Activated CD8-positive, alpha-beta memory T cell treated with anti-CD3 and anti-CD28 coated beads, Interleukin-2, amount 50 U/mL, for 4 hours (primary cell): ENCODE measurements at places on chromosomes 1 and 21.

- DNase-seq, result no peak
These were observed 89.0 kb downstream of the TBX19 start for GRCh38 chr1:168369655-168370054.

DNA sequence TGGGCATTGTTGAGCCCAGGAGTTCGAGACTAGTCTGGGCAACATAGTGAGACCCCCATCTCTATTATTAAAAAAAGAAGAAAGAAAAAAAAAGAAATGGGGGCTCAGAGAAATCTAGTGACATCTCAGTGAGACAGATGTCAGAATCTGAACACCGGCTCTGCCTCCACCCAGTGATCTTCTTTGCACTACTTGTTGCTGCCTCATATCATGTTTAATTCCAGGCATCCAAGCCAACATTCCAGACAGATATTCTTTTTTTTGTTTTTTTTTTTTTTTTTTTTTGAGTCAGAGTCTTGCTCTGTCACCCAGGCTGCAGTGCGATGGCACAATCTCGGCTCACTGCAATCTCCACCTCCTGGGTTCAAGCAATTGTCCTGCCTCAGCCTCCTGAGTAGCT, 5.0 kb upstream of the ARL8A start:
- DNase-seq, result no peak

DNA sequence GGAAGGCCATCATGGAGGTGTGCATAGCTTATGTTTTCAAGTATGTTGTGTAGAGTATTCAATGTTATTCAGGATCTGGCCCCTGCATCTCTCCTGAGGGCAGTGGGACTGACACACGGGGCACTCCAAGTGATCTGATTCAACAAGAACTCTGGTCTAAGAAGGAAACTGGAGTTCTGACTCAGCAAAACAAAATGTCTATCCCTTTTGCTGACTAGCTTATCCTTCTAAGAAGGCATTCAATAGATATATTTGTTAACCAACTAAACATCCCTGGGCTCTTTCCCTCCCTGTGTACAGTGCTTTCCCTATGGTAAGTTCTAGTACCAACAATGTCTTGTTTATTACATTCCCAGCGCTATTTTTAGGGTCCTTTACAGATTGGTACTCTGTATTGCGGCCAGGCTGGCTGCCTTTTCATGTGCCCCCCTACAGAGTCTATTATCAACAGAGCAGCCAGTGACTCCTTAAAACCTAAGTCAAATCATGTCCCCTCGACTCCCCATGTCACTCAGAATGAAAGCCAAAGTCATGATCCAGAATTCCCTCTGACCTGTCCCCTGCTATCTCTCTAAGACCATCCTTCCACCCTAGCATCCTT, 304.9 kb downstream of the KCNH1 start:
- no peak for DNase-seq

DNA sequence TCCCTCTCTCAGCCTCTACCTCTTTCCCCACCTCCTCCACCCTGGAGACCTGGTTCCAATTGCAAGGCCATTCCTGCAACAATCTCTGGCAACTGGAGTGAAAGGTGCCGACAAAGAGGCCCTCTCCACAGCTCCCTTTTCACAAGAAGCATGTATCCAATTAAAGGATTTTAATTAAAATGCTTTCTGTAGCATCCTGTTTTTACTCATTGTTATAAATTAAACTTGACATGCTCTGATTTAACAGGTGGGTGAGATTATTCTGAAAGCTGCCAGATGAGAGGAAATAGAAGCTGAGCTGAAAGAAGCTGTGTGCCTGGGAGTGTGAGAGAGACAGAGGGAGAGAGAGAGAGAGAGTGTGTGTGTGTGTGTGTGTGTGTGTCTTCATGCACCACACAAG, 160.5 kb downstream of the TBX15 start:
- DNase-seq, result no peak

DNA sequence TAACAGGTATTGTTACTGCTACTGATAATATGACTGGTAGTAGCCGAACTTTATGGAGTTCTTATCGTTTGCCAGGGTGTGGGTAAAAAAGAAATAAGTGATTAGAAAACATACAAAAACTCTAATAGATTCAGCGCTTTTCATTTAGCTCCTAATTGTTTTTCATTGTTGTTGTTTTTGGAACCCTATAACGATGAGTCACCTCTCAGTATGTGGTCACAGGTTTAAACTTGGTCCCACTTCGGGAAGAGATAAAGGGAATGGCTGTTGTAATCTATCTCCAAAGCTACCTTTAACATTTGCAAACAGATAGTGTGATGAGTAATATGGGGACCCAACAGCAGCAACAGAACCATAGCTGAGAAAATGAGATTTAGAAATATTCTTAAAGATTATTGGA, 62.7 kb upstream of the BCL10 start:
- no peak for DNase-seq

DNA sequence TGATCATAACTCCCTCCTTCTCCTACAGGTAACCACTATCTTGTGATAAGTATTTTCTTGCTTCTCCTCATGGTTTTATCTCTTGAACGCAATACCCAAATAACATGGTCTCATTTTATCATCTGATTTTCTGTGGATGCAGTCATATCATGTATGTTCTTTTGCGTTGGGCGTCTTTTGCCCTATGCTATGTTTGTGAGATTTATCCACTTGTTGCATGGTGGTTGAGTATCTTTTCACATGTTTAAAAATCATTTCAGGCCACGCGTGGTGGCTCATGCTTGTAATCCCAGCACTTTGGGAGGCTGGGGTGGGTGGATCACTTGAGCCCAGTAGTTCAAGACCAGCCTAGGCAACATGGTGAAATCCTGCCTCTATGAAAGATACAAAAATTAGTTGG, 15.6 kb downstream of the PADI3 start:
- no peak for DNase-seq

DNA sequence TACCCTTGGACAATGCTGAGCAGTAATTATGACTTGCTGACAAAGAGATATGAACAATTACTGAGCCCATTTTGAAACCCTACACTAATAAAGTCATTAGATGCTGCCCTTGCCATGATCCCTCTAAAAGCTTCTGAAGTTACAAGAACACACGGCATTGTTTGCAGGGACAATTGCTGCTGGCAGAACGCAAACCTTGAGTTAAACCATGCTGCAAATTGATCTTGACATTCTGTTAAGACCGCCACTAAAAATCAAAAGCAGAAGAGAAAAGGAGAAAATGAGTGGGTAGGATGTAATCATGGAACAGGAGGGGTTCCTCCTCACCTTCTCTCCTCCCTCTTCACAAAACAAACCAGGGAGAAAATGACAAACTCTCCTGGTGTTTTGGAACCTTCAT, 136.2 kb upstream of the DMRTA2 start:
- DNase-seq, result no peak

GRCh38 chr1:230286890-230287269, 139.3 kb downstream of the PGBD5 start:
- DNase-seq, result peak; percentile 6

GRCh38 chr1:248792342-248792741, 33.4 kb downstream of the SH3BP5L start:
- no peak for DNase-seq

DNA sequence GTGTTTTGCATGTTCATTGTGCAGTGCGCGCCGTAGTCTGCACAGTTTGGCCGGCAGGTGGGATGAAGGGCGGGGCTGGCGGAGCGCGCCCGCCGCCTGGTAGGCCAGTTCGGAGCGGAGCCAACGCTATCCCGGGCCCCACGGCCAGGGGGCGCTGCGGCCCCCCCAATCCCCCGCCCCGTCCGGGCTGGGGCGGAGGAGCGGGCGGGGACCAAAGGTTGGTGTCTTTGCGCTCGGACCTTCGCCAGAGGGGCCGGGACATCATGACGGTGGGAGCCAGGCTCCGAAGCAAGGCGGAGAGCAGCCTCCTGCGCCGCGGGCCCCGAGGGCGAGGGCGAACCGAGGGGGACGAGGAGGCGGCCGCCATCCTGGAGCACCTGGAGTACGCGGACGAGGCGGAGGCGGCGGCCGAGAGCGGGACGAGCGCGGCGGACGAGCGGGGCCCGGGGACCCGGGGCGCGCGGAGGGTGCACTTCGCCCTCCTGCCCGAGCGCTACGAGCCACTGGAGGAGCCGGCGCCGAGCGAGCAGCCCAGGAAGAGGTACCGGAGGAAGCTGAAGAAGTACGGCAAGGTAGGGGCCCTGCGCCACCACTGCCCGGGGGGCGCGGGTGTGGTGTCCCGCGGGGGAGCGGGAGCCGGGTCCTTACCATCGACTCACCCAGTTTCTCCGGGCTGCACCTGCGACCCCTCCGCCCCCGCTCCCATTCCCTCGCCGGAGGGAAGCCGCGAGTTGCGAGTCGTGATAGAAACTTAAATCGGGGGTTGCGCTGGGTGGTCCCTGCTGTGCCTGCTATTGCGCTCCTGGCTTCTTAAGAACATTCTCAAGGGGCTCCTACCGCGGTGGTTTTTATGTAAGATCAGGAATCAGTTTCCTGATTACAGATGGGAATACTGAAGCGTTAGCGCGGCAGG, at the start of gene C1orf115:
TSS of gene C1orf115 (plus strand) at position 224 of the 913 bp plus-strand sequence. CDS start at position 264, 40 bp downstream.
- peak; percentile 59 for DNase-seq

- DNase-seq, result no peak
These were observed 1.7 kb upstream of the LAMB3 start for GRCh38 chr1:209653915-209654351.

- DNase-seq, result no peak
These were observed 46.5 kb upstream of the BEND5 start for GRCh38 chr1:48823168-48823567.

- no peak for DNase-seq
These were observed 222.4 kb downstream of the LRRC40 start for GRCh38 chr1:69982992-69983391.

DNA sequence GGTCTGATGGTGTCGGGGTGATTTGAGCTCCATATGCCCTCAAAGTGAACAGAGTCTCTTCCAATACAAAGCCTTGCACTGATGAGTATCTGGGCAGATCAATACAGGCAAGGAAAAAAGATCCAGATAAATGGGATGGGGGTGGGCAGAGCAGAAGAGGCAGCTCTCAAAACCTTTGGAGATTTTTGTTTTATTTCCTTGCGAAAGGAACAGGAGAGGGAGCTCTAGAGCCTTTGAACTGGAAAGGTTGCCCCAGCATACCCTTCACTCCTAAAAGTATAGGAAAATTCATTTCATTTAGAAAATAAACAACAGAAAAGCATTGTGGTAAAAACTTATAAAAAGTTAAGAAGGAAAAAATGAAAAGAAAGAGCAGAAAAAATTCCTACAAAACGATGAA, 31.4 kb upstream of the OLIG2 start:
- no peak for DNase-seq

DNA sequence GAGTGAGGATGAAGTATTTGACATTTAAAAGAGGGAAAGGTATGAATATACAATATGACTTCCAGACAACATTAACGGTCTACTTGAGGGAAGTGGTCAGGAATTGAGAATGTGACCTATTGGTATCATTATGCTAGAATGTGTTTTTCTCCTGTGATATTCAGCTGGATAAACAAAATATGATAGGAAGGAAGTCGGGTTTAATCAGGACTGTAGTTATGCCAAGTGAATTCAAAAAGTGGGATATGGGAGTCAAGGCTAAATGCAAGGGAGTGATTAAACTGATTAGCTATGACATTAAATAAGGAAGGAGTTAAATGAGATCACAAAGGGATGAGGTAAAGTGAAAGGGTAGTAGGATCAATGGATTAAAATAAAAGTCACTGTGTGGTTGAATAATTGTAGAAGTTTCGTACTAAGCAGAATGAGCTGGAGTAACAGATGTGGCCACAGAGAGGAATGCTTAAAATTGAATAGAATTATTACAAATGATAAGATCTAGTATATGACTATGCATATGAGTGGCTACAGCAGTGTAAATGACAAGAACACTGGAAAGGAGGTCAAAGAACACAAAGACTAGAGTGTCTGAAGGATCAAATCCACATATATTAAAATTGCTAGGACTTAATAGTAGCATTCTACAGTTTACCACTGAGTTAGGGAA, 62.5 kb downstream of the TRIM33 start:
- DNase-seq, result no peak

GRCh38 chr1:156359249-156359648, 9.8 kb upstream of the RHBG start:
- DNase-seq, result no peak

DNA sequence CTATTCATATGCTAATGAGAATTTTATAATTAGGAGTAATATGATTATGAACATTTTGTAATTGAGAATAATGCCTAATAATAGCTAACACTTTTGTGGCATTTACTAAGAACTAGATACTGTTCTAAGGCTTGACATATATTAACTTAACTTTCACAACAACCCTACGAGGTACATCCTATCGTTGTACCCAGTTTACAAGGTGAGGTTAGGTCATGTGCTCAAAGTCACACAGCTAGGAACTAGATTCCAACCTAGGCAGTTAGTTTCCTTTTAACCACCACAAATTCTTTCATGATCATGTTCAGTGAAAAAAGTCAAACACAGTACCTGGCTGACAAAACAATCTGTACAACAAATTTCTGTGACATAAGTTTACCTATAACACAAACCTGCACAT, 13.0 kb upstream of the ERRFI1 start:
- DNase-seq, result no peak

DNA sequence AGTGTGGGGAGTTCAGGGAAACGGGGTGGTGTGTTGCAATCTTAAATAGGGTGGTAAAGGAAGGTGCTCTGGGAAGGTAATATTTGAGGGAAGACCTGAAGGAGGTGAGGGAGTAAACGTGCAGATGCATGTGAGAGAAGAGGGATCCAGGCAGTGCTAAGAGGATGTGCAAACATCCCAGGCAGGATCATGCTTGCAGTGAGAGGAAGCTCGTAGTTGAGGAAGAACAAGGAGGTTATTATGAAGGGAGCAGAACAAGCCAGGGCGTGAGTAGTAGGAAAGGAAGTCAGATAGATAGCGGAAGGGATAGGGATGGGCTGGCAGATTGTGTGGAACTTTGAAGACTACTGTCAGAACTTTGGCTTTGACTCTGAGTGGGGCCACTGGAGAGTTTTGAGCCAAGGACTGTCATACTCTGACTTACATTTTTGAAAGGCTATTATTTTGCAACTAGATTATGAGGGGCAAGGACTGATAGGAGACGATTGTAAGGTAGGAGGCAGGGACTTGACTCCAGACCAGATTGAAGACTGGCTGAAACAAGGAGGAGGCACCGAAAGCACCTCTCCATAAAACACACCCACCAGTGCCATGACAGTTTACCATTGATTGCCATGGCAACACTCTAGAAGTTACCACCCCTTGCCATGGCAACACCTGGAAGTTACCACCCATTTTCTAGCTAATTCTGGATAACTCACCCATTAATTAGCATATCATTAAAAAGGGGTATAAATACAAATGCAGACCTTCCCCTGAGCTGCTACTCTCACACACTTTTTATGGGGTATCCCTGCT, 67.0 kb downstream of the XCL2 start:
- DNase-seq, result no peak

GRCh38 chr1:232868793-232869491, 63.7 kb downstream of the MAP10 start:
- no peak for DNase-seq

DNA sequence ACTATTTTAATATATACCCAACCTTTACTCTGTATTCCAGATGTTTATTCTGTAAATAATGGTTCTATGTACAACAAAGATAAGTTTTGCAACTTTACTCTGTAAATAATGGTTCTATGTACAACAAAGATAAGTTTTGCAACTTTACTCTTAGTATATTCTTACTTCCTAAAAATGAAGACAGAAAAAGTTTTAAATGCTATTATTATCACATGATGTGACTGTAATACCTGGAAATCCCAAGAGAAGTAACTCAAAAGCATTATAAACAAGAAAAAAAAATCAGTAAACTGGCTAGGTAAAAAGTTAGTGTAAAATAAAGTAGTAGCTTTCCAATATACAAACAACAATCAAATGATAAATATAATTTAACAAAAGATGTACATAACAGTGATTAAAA, 18.5 kb upstream of the EXO1 start:
- DNase-seq, result no peak
